ENCODE measurements at places on chromosomes 12 and 14.

GRCh38 chr12:78977304-78977867 lies 112.8 kb downstream of the SYT1 start:
- no peak for DNase-seq

DNA sequence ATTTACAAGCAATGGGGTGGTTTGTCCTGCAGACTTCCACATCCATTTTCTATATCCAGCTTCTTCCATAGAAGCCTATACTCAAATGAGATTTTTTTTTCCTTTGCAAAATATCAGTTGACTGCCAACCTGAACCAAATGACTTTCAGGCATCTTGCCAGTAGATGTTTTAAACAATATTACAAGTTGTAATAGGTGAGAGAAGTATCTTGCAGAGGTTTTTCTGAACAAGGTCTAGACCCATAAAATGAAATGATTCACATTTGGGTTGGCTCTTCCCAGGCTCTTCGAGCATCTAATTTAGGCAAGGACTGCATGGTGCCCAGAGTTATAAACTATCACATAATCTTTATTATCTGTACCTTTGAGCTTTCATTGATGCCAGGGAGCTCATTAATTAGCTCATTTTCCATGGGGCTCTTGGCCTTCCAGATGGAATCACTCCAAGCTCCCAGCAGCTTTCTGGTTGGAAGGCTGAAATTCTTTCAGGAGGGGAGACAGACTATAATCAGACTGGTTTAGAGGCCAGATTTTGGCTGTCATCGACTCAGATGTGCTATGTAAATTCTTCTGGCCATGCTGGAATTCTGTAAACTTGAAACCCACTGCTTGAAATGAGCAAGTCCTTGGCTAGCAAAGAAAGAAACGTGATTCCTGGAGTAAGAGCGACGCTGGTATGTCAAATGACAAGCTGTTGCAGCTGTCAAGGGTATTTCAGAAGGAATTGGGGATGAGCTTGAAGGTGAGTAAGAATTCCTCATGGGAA lies 32.2 kb upstream of the DICER1 start:
- DNase-seq = no peak

DNA sequence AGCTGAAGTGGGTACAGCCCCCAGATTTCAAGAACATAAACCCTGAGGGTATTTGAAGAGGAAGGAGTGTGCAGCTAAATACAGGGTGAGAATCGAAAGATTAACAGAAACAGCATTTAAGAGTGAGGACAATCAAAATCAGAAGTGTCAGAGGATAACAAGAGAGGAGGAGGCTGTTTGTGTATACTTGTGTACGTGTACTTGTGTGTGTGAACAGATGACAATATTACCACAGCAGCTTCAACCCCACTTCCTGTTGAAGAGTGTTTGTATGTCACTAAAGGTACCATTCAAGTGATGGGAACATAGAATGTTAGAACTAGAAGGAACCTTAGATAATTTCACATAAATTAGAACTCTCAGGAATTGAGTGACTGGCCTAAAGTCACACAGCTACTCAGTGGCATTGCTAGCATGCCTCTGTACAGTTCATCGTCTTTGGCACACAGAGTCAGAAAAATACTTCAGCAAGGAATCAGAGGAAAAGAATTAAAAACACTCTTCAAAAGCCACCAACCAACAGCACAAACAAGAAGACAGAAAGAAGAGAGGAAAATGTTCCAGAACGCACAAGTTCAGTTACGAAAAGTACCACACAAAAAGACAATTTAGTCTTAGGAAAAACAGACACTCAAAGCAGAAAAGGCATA lies 164.3 kb upstream of the BCL2L14 start:
- DNase-seq = no peak

- no peak for DNase-seq
These were observed 194.0 kb upstream of the ALG10 start for GRCh38 chr12:33828326-33828725.

GRCh38 chr14:56902385-56902784 lies 92.1 kb upstream of the OTX2 start:
- DNase-seq = no peak

GRCh38 chr14:54343272-54344121 lies 53.3 kb upstream of the CDKN3 start:
- DNase-seq = no peak

DNA sequence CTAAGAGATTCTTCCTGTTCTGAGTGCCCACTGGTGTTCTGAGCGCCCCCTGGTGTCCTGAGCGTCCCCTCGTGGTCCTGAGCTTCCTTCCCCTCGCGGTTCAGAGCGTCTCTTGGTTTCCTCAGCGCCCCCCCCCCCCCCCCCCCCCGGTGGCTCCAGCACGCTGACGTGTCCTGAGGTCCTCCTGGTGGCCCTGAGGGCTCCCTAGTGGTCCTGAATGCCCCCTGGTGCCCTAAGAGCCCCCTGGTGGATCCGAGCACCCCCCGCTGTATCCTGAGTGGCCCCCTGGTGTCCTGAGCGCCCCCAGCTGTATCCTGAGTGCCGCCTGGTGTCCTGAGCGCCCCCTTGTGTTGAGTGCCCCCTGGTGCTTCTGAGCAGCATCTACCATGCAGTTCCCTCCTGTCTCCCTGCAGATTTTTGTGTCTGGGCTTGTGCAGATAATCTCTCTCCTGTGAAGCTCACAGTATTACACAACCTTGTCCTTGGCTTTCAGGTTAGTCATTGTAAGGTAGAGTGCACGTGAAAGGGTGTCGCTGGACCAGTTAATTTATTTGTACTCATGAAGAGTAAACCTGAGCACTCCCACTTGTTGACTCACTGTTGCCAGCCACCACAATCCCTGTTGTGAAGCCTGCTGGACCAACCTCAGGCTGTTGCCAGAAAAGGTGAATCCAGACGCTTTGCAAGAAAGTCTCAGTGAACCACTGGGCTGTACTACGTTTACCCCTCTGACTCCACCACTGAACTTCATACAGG lies 1168.4 kb downstream of the TMEM121 start:
- DNase-seq = peak; percentile 19

DNA sequence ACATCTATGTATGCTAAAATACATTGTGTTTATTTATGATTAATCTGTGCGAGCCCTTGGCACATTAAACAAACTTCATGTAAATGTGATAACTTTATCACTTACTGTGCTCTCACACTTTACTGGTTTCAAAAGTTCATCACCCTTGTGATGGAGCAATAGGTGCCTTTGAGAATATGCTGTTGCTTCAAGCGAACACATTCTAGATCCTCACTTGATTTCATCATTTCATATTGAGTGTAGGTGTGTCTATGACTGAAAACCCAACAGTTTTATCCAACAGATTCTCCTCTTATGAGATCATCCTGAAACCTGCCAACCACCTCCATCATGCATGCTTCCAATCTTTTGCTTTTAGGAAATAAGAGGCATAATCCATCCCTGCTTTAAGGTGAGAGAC lies 854.4 kb downstream of the TMEM121 start:
- DNase-seq = no peak

- DNase-seq = no peak
These were observed 13.0 kb upstream of the LEMD3 start for GRCh38 chr12:65156366-65156841.

- peak; percentile 72 for DNase-seq
These were observed 87.4 kb downstream of the B4GALNT3 start for GRCh38 chr12:546920-547845.

DNA sequence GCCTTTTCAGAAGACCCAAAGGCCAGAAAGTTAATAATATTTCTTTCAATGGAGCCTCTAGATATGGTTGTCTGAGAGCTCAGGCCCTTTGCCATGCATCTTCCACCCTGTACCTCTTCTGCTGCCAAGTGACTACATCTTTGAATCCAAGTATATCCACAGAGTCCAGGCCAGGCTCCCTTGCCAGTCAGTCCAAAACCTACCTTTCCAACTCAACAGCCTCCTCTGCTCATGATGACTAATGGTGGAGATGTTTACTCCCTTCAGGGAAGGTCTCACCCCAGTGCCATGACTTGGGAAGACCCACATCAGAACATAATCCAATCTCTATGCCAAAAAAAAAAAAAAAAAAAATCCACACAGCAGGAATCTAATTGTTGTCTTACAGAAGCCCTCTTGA lies 20.4 kb downstream of the TTC9 start:
- no peak for DNase-seq

DNA sequence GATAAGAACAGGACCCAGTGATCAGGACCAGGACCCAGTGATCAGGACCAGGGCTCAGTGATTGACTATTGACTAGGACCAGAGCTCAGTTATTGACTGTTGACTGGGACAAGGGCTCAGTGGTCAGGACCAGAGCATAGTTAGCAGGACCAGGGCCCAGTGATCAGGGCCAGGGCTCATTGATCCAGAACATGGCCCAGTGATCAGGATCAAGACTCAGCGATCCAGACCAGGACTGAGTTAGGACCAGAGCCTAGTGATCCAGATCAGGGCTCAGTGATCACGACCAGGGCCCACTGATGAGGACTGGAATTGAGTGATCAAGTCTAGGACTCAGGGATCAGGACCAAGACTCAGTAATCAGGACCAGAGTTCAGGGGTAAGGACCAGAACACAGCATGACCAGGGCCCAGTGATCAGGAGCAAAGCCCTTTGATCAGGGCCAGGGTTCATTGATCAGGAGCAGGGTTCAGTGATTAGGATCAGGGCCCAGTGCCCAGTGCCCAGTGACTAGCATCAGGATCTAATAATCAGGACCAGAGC lies 176.0 kb downstream of the TMEM121 start:
- no peak for DNase-seq

- no peak for DNase-seq
These were observed 167.9 kb downstream of the PHETA1 start for GRCh38 chr12:111201036-111201435.

DNA sequence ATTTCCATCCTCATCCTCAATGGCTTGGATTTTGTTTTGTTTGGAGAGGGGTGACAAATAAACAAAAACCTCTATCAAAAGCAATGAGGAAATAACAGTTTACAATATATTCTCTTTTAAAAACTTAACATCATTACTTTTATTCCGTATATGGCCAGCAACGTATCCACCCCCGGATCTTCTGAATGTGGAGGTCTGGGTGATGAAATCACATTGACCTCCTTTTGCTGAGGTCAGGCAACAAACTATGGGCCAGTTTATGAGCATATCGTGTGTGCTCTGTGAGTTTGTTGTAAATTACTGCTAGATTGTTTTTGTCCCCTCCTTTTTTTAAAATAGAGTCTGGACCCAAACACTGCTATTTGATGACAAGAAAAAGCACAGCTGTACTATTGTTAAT lies 178.1 kb downstream of the BCAT1 start:
- no peak for DNase-seq

DNA sequence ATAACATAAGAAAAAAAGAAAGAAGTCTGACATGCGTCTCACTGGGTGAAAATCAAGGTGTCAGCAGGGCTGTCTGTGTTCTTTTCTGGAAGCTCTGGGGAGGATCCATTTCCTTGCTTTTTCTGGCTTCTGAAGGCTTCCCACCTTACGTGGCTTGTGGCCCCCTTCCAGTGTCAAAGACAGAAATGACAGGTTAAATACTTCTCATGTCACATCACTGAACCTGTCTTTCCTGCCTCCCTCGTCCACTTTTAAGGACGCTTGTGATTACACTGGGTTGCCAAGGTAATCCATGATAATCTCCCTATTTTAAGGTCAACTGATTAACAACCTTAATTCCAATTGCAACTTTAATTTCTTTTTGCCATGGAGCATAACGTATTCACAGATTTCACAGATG lies 4.6 kb upstream of the PHC1 start:
- no peak for DNase-seq
